Astrocyte of the hippocampus (primary cell): ENCODE measurements at places on chromosomes 4 and X.

- DNase-seq, result no peak
Measured at GRCh38 chrX:29842552-29842951, 372.8 kb upstream of the MAGEB2 start.

GRCh38 chr4:78737035-78737434 is 39.1 kb upstream of the BMP2K start:
- no peak for DNase-seq

- no peak for DNase-seq
Measured at GRCh38 chr4:151669990-151670389, 90.8 kb downstream of the GATB start.

GRCh38 chrX:106588801-106589200 is 23.0 kb upstream of the RADX start:
- DNase-seq, result no peak

- DNase-seq, result no peak
Measured at GRCh38 chrX:153495903-153496589, 1.3 kb downstream of the BGN start.

DNA sequence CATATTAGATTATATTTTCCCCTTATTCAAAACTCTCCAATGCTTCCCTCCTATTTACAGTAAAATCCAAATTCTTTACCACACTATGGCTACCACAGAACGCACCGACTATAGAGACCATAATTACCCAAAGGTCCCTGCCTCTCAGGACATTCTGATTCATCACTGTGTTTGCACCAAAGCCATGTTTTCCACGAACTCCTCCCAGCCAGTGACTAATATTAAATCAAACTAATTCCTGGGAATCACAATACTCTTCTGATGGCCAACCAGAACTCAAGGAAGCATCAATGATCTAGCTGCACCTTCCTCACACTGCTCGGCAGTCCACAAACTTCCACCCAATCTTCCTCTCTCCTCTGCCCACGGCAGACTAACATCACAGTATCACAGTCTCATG is 24.2 kb upstream of the EDNRA start:
- DNase-seq, result no peak

- DNase-seq, result peak; percentile 97
Measured at GRCh38 chr4:92234393-92235176, 69.2 kb upstream of the GRID2 start.

DNA sequence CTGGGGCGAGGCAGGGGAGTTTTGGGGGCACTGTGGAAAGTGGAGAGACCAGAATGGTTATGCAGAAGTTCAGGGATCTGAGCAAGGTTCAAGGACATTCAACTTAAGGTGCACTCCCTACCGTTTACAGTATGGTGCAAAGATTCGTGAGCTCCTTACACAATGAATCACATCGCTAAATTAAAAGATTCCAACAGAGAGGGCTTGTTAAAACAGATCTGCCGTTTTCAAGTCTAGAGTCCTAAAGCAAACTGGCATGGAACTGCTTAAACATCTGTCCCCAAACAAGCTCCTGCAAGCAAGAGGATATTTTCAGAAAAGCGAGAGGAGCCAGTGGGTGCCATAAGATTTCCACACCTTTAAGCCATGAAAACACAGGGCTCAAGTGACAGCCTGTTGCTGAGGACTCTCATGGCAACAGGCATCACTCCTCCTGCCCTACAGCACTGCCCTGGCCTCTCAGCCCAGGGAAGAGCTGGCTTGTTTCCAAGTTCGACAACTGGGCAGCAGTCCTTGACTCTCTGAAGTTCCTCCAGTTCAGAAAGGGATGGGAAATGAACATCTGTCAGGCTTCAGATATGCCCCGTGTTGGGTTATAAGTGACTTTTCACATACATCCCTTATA is 10.0 kb downstream of the FAM184B start:
- DNase-seq, result peak; percentile 8

- no peak for DNase-seq
Measured at GRCh38 chr4:22202975-22203710, 254.6 kb upstream of the KCNIP4 start.

- DNase-seq, result peak; percentile 13
Measured at GRCh38 chrX:155880586-155881157, 473 bp upstream of the VAMP7 start.

DNA sequence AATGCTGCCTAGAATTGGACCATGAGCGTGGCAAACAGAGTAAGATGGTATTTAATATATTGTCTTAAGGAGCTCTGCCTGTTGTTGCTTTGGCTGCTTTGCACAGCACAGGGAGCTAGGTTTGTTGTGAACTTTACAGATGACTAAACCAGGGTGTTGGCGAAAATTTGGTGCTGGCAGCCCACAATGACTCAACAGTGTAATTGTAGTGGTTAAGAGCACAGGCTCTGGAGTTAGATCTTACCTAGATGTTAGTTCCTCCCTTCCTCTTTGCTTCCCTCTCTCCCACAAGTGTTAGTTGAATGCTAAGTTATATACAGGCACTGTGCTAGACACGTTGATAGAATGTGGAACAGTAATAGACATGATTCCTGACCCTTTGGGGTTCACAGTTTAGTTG is 128.9 kb upstream of the TRPC5 start:
- peak; percentile 56 for DNase-seq

GRCh38 chr4:145843639-145844038 is 95.0 kb downstream of the ZNF827 start:
- no peak for DNase-seq

DNA sequence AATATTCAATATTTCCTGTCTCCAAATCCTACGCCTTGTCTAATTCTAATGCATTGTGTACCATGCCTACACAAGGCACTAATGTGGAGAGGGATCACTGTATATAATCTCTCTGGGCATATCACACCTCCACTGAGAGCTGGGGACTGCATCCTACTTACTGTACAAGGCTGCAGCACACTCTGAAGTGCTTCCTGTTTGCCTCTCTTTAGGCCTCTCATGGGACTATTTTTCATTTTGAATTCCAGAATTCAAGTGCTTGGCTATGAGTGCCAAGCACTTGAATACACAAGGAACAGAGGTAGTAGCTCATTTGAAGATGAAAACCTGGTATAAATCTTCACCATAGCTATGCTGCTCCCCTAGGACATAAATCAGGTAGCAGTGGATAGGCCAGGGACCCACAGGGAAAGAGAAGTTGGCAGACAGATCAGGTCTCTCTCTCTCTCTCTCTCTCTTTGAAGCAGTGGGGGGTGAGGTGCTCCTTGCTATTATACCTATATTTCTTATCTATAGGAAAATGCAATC is 229.7 kb upstream of the MBNL3 start:
- DNase-seq, result no peak

- no peak for DNase-seq
Measured at GRCh38 chr4:153283260-153283659, 61.2 kb upstream of the MND1 start.

DNA sequence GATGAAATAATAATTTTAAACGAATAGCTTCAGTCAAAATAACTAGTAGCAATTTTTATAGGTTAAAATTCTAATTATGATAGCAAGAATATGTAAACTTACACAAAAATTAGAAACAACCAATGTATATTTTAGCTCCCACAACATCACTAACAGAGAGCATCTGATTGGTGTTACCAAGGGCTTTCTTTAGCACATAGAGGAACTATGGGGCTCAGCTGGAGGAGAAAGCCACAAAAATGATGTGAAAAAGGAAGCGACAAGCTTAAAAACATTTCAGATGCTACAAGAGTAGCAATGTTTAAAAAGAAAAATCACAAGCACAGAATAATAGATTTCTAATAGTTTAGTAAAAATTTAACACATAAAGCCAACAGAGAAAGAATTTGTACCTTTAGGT is 56.3 kb downstream of the ATP8A1 start:
- no peak for DNase-seq

DNA sequence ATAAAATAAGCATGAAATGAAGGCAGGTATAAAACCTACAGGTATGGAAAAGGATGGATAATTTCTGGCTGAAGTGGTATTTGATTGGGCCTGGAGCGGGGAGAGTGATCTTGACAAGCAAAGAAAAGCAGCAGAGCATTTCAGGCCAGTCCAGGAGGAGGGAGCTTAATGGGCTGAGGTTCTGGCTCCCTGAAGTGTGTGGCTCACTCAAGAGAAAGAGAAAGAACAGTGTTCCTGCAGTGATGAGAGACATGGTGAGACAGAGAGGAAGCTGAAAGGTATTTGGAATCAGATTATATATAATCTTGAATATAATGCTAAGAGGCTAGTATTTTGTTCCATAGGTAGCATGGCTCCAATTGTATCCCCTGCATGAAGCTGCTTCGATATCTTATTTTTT is 153.5 kb downstream of the MGST2 start:
- no peak for DNase-seq

DNA sequence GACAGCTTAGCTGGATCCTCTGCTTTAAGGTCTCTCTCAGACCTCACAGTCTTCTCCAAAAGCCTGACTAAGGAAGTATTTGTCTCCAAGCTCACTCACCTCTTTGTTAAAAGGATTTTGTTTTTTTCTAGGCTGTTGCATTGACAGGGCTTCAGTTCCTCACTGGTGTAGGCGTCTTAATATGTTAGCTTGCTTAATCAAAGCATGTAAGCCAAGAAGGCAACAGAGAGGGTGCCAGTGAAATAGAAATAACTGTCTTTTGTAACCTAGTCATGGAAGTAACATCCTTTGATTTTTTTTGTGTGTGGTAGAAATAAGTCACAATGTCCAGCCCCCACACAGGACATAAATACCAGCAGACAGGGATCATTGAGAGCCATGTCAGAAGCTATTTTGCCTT is 58.8 kb downstream of the FIP1L1 start:
- DNase-seq, result no peak

DNA sequence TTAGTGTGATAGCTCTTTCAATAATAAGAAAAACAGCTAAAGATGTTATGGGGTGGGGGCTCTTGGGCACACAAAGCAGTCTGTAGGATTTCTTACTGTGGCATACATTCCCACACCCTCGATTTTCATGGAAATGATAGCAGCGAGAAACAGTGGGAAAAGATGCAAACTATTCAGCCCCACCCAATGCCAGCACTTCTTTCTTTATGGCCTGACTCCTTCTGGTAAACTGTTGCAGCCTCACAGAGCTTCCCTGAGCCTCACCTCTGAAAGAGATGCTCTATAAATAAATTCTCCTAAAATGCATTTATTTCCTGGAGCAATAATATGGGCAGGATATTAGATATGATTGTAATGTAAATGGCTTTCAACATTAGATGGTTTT is 910 bp downstream of the ANK2 start:
- DNase-seq, result no peak

GRCh38 chrX:96994093-96994492 is 110.4 kb downstream of the RPA4 start:
- DNase-seq, result no peak

- peak; percentile 86 for DNase-seq
Measured at GRCh38 chr4:169254546-169254983, 16.2 kb downstream of the SH3RF1 start.

DNA sequence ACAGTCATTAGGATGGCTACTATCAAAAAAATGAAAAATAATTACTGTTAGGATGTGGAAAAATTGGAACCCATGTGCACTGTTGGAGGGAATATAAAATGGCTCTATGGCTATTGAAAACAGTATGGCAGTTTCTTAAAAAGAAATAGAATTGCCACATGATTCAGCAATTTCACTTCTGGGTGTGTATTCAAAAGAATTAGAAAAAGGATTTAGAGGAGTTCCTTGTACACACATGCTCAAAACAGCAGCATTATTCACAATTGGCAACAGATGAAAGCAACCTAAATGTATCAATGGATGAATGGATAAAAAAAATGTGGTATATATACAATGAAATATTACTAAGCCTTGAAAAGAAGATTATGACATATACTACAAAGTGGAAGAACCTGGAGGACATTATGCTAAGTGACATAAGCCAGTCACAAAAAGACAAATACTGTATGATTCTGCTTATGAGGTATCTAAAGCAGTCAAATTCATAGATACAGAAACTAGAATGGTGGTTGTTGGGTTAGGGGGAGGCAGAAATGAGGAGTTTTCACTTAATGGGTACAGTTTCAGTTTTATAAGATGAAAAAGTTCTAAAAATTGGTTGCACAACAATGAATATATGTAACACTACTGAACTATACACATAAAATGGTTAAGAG is 123.2 kb downstream of the ELOVL6 start:
- DNase-seq, result no peak

- DNase-seq, result no peak
Measured at GRCh38 chr4:102492531-102493241, 8.5 kb upstream of the NFKB1 start.

- DNase-seq, result no peak
Measured at GRCh38 chr4:140869446-140869845, 113.3 kb upstream of the TBC1D9 start.

DNA sequence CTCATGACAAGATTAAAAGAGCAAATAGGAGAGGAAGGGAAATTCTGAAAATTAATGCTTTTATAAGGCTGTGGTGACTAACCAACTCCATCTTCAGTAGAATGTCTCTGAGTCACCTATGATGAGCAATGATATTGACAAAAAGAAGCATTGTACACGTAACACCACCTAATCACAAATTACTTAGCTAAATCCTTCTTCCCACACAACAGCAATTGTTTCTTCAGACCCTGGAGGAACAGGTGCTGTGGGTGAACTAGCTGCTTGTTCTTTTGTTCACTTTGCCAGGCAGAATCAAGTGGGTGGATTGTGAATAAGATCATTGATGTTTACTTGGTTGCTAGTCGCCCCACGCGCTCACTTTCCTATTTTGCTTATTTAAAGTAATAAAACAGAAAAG is 315.5 kb downstream of the CAMK2D start:
- DNase-seq, result peak; percentile 53
